ENCODE measurements at places on chromosomes 16 and 17.
A peak's percentile ranks its signal among the peaks of the same experiment; 100 is the strongest.

GRCh38 chr17:77958716-77959125, 218 bp downstream of the TNRC6C start:
- no peak for DNase-seq

GRCh38 chr17:62823111-62823893, 15.2 kb upstream of the MARCHF10 start:
- DNase-seq, result peak; percentile 56

GRCh38 chr17:28365487-28365886, 488 bp upstream of the SEBOX start:
- no peak for DNase-seq

GRCh38 chr17:29613856-29614255, 8.9 kb downstream of the CORO6 start:
- no peak for DNase-seq

DNA sequence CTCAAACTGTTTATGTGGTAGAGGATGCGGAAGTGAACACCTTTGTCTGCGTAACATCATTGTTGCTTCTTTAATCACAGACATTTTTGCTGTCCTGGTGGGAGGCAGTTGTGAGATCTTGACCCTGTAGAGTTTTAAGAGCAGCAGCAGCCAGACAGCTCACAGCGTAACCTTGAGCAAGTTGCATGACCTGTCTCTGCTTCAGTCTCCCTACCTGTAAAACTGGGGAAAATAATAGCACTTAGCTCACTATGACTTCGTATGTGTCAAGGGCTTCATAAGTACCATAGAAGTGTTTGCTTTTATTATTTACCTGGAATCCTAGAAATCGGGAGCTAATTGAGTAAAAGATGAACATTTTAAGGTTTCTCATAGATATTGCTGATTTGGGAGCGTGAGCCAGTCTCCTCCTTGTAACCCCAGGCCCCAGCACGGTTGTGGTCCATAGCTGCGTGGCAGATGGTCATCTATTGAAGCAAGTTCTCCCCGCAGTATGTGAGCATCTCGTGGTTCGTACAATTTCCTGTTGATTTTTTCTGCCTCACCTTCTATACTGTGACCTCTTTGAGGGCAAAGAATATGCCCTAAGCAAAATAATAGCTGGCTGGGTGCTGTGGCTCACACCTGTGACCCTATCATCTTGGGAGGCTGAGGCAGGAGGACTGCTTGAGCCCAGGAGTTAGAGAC, 34.4 kb downstream of the GPRC5B start:
- DNase-seq, result no peak

GRCh38 chr17:16569358-16569712, 331 bp upstream of the ZNF287 start:
- no peak for DNase-seq

GRCh38 chr17:80781807-80782277, 209.8 kb upstream of the CHMP6 start:
- DNase-seq, result no peak

GRCh38 chr17:27327397-27327796, 33.5 kb downstream of the WSB1 start:
- no peak for DNase-seq

- DNase-seq, result no peak
Measured at GRCh38 chr16:70432356-70432722, 6.6 kb downstream of the ST3GAL2 start.

GRCh38 chr16:17557949-17558348, 87.2 kb upstream of the XYLT1 start:
- no peak for DNase-seq

DNA sequence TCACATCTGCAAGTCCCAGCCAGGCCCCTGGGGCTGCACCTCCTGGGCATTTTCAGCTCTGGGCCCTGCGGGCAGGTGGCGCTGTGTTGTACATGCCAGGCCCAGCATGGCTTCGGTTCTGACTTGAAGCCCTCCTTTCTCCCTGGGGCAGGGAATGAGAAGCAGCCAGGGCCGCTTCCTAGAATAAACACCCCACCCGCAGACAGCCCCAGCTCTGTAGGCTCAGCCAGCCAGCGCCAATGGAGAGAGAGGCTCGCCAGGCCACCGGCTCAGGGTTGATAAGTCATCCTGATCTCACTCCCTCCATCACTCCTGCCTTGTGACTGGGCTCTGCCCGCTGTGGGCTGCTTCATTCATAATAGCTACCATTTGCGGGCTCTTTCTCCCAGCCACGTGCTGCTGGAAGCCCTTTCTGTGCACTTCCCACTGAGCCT, 6.0 kb upstream of the GLIS2 start:
- peak; percentile 58 for DNase-seq

- DNase-seq, result no peak
Measured at GRCh38 chr17:58580671-58581070, 66.2 kb upstream of the MTMR4 start.

DNA sequence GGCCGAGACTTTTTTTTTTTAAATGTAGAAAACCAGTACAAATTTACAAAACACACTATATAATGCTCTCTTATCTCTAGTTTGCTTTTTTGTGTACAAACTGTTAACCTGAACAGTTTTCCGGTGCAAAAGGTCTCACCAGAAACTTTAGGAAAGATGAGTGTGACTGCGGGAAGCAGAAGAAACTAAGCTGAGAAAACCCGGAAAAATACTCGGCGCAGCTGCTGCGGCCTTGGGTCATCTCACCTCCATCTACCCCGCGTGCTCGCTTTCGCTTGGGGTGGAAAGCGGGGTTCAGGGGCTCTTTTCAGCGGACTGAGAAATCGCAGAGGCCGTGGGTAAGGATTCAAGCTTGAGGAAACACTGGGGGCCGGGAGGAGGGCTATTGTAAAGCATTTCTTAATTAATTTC, 1.8 kb downstream of the SALL1 start:
- no peak for DNase-seq

- DNase-seq, result no peak
Measured at GRCh38 chr16:17062676-17063075, 408.1 kb downstream of the XYLT1 start.

DNA sequence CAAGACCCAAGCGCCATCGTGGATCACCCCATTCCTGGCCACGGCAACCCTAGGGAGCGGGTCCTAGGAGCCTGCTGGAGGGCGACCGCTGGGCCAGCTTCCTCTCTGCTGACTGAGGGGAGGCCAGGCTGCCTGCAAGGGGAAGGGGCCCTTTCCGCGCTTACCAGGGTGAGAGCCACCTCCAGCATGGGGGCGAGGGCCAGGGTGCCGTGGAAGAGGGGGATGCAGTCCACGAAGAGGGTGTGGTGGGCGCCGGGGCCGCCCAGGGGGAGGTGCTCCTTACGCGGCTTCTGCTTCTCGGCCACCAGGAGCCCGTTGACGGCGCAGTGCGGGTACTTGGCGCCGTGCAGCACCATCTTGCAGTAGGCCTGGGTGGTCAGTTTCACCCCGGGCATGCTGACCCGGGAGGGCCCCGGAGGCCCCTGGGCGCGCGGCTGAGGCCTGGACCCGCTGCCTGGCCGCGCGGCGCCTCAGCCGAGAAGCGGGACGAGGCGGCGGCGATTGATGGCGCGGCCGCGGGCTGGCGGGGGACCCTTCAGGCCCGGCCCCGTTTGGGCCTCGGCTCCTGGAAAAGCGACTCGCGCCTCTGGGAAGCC, 345 bp downstream of the EMC8 start:
- DNase-seq, result no peak

- DNase-seq, result no peak
Measured at GRCh38 chr16:56961386-56961785, 364 bp upstream of the CETP start.

DNA sequence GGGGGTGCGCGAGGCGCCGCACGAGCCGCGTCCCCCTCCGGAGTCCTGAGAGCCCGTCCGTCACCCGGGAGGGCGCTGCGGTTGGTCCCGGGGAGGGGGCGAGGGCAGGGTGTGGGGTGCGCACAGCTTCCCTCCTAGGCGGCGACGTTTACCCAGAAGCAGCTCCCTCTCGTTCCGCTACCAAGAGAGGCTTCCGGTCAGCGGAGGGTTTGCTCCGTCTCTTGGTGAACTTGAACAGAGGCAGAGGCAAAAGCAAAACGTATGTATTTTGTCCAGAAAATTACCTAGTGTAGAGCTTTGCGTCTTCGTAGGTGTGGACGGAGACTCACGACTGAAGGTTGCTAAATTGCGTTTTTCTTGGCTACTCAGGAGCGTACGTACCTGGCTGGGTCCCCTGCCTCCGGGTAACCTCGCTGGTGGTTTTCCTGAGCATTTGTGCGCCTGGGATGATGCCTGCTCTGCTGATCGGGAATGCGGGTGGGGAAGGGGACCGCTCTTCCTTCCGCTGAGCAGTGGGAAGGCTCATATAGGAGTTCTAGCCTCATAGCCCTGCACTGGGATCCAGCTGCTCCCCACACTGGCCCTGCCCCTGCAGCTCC, 833 bp downstream of the WSCD1 start:
- peak; percentile 15 for DNase-seq

DNA sequence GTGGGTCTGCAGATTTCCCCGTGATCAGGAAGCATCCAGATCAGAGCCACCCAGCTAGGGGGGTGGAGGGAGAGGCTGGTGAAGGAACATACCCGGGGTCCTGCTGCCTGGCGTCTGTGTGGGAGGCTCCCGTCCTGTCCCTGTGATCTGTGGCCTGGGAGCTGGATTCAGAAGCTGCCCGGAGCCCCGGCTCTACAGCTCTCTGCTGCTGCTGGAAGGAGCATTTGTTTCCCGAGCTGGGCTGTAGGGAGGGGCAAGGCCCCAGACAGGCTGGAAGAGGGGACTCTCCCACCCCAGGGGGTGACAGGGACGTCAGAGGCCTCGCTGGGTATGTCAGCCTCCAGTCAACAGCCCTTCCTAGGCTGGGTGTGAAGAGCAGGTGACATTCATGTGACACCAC, 10.2 kb downstream of the SOX8 start:
- no peak for DNase-seq

- no peak for DNase-seq
Measured at GRCh38 chr17:80294653-80295052, 34.0 kb downstream of the RNF213 start.
